ENCODE measurements at places on chromosomes 5 and 9. TPM values are rescaled to one million over a fixed set of nuclear protein-coding genes. Genes with fewer than 3 reads are reported as not detected.

SV2C gene
- 0.07 TPM for polyA plus RNA-seq

FUT7 gene
- 0.12 TPM for polyA plus RNA-seq

- no peak for DNase-seq
These were observed 217.0 kb upstream of the TARS1 start for GRCh38 chr5:33223563-33224284.

- no peak for DNase-seq
These were observed 147.8 kb downstream of the SLC24A2 start for GRCh38 chr9:19641046-19641445.

DNA sequence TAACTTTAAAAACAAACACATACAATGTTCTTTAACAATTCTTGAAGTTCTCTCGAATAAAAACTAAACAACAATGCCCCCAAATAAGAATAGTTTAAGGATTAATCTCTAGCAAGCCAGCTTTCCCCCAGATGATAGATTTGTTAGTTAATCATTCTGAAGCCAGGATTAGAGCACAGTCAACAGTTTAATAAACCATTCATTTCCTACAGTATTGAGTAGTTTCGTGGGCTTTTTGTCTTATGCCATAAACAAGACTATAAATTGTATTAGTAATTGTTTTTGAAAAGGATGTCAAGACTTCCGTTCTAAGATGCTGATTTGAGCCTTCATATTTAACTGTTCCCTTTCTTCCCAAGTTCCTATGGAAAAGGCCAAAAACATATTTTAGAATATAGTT is 136.6 kb downstream of the PIK3R1 start:
- no peak for DNase-seq

Measured in left renal cortex interstitium (tissue), 4 donors.